ENCODE measurements at places on chromosomes 16 and 17. TPM values are rescaled to one million over a fixed set of nuclear protein-coding genes. Genes with fewer than 3 reads are reported as not detected.

Gene ZNF469
- 1.0 TPM for polyA plus RNA-seq

Gene TP53TG3F
- not detected for polyA plus RNA-seq

Gene RILP
- polyA plus RNA-seq = 5.1 TPM

Gene KRTAP3-2
- polyA plus RNA-seq = not detected

Gene SMIM22
- polyA plus RNA-seq = 3.6 TPM

Gene CACNG4
- polyA plus RNA-seq = 3.5 TPM

Gene NPW
- polyA plus RNA-seq = 8.2 TPM

Gene AGRP
- not detected for polyA plus RNA-seq

Gene TEX14
- polyA plus RNA-seq = 0.73 TPM

Gene DHX58
- polyA plus RNA-seq = 7.1 TPM

Gene GPR179
- polyA plus RNA-seq = 0.19 TPM

Gene C17orf100
- 11.3 TPM for polyA plus RNA-seq

GRCh38 chr17:12768255-12768654, 21.0 kb upstream of the ARHGAP44 start:
- DNase-seq = no peak

- peak; percentile 79 for DNase-seq
Observed at GRCh38 chr17:50345432-50346312, at the start of gene XYLT2. Gene XYLT2 (plus strand): TSS chr17:50346126. CDS start chr17:50346141, 15 bp downstream.

DNA sequence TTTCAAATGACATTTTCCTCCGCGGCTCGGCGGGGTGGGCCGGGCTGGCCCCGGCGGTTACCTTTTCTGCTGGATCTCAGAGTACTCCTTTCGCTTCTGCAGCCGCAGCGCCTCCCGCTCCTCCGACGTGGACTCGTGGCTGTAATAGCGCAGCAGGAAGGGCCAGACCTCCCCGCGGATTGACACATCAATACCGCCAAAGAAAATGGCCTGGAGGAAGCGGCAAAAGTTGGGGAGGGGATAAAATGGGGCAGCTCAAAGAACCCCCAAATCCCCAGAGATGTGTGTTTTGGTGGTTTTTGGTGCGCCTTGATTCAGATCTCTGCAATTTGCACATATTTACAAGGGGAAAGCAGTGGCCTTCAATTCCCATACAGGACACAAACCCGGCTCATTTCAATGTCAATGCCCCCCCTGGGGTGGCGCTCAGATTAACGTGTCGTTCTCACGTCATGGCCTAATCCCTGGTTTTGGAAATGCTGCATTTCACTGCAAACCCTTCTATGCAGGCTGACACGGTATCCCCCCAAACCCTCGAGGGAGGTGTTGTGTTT, 85.9 kb downstream of the TBC1D16 start:
- DNase-seq = no peak

DNA sequence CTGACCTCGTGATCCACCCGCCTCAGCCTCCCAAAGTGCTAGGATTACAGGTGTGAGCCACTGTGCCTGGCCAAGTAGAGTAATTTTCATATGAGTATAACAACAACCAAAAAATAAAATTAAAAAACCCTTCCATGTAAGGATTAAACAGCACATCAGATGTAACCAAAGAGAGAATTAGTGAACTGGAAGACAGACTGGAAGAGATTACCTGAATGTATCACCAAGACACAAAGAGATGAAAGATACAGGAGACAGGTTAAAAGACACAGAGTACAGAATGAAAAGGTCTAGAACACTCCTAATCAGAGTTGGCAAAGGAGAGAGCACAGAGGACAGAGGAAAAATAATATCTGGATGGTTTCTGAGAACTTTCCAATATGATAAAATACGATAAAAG, 1.8 kb upstream of the TNK1 start:
- DNase-seq = no peak

GRCh38 chr17:9120471-9120870, 99.2 kb downstream of the NTN1 start:
- no peak for DNase-seq

- DNase-seq = no peak
Observed at GRCh38 chr17:43456661-43457361, 27.0 kb upstream of the DHX8 start.

- DNase-seq = peak; percentile 61
Observed at GRCh38 chr17:73492821-73493814, 151.1 kb downstream of the SDK2 start.

DNA sequence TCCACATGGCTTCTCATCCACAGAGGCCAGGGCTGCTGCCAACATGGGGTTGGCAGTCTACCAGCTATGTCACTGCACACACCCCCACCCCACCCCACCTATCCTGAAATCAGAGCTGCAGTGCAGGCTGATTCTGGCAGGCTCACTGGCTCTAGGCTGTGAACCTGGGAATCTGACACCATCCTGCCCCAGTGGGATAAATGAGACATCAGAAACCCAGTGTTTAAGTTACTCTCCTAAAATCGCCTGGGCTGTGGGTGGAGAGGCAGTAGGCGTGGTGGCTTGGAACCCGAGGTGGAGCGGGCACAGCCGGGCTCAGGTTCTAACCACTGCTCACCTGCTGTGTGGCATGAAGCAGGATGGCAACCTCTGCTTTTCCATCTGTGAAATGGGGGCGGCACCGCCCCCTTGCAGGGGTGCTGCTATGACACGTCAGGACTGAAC, 5.6 kb downstream of the SLC38A8 start:
- no peak for DNase-seq

DNA sequence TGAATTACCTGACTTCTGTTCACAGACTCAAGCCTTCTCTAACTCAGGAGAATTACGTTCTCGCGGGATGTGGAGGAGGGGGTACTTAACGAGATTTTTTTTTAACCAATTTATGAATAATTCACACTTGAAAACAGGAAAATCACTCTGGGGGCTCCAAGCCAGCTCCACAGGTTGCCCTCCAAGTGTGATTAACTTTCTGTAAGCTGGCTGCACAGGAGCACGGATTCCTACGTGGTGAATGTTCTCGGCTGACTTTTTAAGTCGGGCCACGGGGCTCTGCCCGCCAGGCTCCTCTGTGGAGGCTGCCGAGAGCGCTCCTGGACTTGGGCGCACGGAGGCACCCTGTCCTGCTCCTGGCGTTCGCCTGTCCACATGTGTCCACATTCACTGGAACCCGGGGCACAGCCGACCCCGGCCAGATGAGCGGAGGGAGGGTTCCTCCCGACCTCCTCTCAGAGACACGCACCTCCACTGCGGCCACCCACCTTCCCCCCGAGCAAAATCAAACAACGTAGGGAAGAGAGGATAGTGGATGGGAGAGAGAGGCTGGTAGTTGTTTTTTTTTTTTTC, 147.1 kb upstream of the CHMP6 start:
- DNase-seq = no peak

- DNase-seq = no peak
Observed at GRCh38 chr17:38870259-38871165, 654 bp downstream of the LASP1 start.

DNA sequence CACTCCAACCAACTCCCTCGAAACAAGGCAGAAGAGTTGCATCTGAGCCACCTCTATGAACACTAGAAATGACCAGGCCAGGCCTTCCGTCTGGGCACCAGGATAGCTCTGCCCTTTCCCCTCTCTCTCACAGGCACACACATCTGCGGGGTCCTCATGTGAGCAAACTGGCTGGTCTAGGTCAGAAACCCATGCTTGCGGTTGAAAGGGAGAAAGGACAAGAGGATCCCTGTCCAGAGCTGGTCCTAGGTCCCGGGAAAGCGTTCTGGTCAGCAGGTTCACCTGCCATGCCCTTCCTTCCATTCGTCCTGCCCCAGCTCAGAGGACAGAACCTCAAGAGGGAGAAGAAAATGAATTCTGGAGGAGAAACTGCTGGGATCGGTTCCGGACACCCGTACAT, 2.7 kb downstream of the MNT start:
- DNase-seq = no peak

- DNase-seq = no peak
Observed at GRCh38 chr16:4702466-4702808, 9.1 kb downstream of the NUDT16L1 start.

DNA sequence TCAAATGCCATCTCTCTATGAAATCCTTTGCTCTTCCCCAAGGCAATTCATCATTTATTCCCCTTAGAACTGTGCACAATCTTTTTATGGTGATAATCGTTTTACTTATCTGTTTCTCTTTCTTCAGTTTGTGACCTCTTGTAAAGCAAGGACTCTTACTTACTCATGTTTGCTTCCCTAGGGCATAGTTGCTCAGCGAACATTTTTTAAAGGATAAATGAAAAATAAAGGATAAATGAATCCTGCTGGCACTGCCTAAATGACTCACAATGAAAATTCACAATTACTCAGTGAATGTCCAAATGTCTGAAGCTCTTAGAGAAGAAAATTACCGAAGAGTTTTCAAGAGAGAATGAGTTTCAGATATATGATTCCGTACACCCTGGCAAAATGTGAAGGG, 671.7 kb downstream of the CDH11 start:
- no peak for DNase-seq

GRCh38 chr16:88466175-88466862, 13.2 kb downstream of the ZFPM1 start:
- no peak for DNase-seq

GRCh38 chr17:78953356-78954350, 26.1 kb downstream of the LGALS3BP start:
- no peak for DNase-seq

DNA sequence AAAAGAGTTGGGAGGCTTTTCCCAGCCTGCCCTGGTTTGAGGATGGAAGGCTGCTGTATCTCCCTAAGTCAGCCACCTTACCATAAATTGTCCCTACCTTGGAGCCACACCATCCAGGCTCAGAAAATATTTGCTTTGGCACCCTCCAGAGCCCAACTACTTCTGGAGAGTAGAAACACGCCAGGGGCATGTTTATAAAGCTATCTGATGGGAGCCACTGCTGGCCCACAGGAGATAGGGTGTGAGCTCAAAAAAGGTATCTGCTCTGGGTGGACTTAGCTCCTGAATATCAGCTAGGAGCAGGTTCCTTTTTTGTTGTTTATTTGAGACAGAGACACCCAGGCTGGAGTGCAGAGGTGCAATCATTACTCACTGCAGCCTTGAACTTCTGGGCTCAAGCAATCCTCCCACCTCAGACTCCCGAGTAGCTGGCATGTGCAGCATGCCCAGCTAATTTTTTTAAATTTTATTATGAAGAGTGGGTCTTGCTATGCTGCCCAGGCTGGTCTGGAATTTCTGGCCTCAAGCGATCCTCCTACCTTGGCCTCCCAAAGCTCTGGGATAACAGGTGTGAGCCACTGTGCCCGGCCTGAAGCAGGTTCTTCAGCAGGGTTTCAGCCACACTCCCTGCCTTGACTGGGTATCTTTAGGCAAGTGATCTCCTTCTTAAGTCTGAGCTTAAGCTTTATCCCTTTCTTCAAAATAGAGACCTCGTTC, 147.1 kb downstream of the SALL1 start:
- DNase-seq = no peak

DNA sequence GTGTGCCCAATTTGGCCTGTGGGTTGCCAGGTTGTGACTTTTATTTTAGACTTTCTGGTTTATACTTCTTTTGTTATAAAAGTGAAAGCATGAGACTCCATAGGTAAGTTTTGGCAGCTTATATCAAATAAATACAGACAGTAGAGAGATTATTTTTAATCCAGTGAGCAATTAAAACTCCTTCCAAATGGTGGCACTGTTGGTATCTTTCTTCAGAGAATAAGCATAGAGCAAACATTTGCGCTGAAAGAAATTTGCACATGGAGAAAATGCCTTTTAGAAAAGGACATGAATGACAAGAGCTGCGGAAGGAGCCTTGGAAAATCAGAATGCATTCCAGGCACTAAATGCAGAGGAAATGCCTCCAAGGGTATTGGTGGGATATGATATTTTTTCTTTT, 46.1 kb upstream of the DNAJA2 start:
- no peak for DNase-seq

GRCh38 chr17:48058393-48059124, 10.4 kb downstream of the NFE2L1 start:
- no peak for DNase-seq

DNA sequence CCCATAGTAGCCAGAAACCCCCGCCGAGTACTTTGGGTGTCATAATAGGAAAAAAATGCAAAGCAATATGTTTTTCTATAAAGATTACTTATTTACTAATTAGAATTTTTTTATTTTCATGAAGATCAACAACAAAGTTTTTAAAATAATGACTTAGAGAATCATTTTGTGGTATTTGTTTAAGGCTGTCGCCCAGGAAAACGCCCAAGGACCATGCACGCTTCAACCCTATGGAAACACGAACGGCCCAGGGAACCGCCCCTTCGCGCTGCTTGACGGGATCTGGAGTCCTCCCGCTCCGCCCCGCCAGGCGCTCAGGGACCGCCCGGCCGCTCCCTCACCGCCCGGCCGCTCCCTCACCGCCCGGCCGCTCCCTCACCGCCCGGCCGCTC, 408 bp upstream of the KPNA2 start:
- no peak for DNase-seq

- DNase-seq = no peak
Observed at GRCh38 chr16:58343562-58343961, 48.7 kb upstream of the GINS3 start.

- DNase-seq = no peak
Observed at GRCh38 chr17:8283356-8283755, 5.1 kb upstream of the RANGRF start.

DNA sequence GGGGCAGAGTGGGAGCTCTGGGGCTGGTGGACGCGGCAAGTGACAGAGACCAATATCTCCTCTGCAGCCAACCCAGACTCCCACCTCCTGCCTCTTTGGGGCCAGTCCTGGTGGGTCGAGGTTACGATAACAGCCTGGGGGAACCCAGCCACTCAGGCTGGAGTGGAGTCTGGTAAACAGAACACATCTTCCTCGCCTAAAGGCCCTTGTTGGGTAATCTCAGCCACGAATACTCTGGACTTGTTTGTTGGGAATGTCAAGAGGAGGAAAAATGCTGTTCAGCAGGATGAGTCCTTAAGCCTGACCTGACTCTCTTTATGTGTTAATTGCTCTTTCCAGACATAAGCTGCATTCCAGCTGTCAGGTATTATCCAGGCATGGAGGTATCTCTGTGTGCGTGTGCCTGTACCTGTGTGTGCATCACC, 8.0 kb upstream of the SPNS2 start:
- DNase-seq = no peak

Measured in renal cortex interstitium (tissue), 15 donors.